Activated T-helper 2 cell treated with anti-CD3 and anti-CD28 coated beads, Interferon-gamma antibody, Interleukin-2, Interleukin-4, amounts not matched to agents 10 μg/mL and 5 μg/mL and 100 μg/mL, durations not matched to agents 14 hours and 24 hours and 36 hours (primary cell): ENCODE measurements at places on chromosomes 4 and X. TPM values are rescaled to one million over a fixed set of nuclear protein-coding genes. Genes with fewer than 3 reads are reported as not detected.

DNA sequence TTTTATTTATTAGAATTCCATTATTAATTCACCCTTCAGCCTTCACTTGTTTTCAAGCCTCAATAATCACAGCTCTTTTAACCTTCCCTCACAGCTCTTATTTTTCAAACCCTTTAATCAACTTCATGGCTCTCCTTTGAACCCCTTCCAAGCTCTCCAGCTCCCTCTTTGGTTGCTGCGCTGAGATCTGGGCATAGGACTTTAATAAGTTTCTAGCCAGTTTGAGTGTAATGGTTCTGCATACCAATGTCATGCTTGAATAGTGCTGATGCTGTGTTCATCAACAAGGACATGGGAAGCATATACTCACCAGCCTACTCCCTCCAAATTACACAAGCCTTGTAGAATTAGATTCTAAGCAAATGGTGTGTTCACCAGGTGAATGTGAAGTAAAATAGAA is 3.5 kb upstream of the RNF212 start:
- DNase-seq, result no peak

- no peak for DNase-seq
These were observed 82.9 kb downstream of the RTL5 start for GRCh38 chrX:72048510-72049455.

DNA sequence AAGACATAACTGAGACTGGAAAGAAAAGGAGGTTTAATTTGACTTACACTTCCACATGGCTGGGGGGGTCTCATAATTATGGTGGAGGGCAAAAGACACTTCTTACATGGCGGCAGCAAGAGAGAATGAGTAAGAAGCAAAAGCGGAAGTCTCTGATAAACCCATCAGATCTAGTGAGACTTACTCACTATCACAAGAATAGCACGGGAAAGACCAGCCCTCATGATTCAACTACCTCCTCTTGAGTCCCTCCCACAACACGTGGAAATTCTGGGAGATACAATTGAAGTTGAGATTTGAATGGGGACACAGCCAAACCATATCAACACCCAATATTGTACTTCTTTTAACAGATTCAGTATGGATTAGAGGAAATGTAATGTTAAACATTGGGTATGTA is 646.6 kb downstream of the ANKRD50 start:
- no peak for DNase-seq

- no peak for DNase-seq
These were observed 145.0 kb downstream of the GPC3 start for GRCh38 chrX:133840415-133840814.

DNA sequence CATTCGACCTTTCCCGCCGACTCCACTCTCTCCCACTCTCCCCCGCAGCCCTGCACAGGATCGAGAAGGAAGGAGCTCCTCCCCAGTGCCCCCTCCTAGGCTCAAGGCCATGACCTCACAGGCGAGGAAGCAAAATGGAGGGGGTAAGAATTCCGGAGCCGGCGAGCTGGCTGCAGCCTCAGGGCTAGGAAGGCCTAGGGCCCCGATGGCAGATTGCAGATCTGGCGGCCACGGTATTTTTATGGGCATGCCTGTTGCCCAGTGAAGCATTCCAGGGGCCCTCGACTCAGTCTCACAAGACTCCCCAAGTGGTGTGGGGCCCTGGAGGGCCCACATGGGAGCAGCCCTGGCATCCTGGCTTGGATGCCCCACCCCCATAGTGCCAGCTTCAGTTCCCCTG is 942 bp upstream of the L1CAM start:
- no peak for DNase-seq

DNA sequence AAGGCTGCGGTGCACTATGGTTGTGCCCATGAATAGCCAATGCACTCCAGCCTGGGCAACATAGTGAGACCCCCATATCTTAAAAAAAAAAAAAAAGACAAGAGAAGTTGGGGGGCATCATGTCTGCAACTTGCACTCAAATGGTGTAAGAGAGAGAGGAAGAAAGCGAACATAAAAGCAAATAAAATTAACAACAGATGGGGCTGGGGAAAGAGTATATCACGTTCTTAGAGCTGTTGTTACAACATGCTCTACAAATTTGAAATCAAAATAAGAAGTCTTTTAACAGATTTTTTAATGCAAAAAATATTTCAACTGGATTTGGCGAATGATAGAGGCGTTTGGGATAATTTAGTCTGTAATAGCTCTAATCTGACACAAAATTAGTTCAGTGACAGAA is 144.9 kb downstream of the FNIP2 start:
- no peak for DNase-seq

DNA sequence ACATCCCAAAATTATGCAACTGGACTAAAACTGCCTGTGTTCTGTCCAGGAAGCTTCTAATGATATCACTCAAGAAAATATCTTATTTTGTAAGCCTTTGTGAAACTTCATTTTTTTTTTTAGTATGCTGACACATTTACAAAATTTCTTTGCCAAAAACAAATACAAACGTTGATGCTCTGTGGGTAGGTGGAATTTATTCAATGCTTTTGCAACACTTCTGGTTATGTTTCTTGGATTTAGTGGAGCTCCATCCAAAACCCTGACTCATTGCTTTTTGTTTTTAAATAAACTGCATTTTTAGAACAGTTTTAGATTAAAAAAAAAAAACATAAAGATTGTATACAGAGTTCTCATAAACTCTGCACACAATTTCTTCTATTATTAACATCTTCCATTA is 250.9 kb upstream of the MAOA start:
- no peak for DNase-seq

DNA sequence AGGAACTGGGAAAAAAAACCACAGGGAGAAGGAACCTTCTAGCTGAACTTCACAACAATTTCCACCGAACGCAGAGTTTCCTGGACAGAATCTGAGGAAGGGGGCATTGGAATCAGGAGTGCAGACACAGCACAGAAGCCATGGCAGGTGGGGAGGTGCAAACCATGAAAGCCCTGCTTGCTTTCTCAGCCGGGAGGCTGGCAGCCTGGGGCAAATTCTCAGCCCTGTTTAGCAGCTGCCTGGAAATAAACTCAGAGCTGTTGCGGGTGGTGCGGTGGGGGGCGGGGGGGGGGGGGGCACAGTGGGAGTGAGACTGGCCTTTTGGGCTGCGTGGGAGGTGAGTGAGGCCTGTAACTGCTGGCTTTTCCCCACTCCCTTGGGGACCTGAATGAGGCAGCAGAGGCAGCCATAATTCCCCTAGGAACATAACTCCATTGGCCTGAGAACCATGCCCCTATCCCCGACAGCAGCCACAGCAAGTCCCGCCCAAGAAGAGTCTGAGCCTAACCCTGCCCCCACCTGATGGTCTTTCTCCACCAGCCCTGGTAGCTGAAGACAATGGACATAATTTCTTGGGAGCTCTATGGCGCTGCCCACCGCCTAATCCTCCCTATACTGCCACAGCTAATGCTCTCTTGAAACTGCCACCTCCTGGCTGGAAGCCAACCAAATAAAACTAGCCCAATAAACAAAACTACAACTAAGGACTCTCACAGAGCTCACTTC is 176.3 kb downstream of the FAM13A start:
- no peak for DNase-seq

DNA sequence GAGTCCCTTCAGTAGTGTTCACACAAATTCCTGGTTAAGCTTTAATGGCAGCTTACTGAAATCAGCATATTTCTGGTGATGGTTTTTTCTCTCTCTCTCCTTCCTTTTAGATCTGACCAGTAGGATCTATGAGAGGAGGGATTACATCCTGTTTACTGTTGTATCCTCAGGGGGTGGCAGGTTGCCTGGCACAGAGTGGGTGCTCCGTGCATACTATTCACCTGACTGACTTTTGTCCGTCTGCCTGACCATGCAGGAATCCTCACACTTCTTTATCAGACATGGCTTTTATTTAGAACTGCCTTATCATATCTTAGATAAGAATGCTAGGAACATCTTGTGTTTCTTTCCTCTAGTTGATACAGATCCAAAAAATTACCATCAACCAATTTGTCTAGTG is 29.6 kb downstream of the MCUB start:
- no peak for DNase-seq

GRCh38 chrX:136067966-136068365 is 79.4 kb upstream of the FHL1 start:
- no peak for DNase-seq

DNA sequence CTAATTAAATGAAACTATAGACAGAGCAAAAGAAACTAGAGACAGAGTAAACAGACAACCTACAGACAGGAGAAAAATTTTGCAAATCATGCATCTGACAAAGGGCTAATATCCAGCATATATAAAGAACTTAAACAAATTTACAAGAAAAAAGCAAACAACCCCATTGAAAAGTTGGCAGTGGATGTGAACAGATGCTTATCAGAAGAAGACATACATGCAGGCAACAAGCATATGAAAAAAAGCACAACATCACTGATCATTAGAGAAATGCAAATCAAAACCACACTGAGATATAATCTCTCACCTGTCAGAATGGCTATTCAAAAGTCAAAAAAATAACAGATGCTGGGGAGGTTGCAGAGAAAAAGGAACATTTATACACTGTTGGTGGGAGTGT is 14.8 kb downstream of the ZNF280C start:
- DNase-seq, result no peak

- DNase-seq, result no peak
These were observed 339.7 kb downstream of the DMD start for GRCh38 chrX:32871636-32872035.

SAGE1 gene
- not detected in 2 replicates for total RNA-seq

GAGE10 gene
- not detected in 2 replicates for total RNA-seq
